ENCODE measurements at places on chromosomes 5 and 9.

- no peak for DNase-seq
Observed at GRCh38 chr9:123358181-123358905, 2.3 kb downstream of the CRB2 start.

DNA sequence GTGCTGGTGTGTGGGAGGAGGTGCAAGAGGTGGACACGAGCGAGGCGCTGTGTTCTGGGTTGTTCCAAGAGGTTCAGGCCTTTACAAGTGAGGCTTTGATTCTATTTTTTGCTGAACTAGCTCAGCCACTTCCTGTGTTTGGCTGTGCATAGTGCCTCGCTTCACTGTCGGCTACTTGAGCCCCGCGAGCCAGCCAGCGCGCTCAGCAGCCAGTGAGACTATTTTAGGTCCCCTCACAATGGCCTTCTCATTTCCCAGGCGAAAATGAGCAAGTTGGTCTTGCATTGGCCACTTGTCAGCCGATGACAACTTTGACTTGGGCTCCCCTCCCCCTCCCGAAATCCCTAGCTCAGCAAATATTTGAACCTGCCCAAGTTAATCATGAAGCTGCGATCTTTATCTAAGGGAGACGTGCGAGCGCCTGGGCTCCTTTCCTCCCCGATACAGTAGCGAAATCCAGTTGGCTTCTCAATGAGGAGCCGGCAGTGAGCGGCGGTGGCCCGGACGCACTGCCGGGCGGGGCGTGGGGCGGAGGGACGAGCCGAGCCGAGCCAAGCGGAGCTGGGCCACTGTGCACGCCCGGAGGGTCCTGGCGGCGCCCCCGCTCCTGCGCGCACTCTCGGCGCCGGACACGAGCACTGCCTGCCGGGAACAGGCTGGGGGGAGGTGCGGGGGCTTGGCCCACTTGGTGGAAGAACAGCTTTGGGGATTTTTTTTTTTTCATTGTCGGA is 72.6 kb downstream of the PIK3R1 start:
- peak; percentile 83 for DNase-seq

DNA sequence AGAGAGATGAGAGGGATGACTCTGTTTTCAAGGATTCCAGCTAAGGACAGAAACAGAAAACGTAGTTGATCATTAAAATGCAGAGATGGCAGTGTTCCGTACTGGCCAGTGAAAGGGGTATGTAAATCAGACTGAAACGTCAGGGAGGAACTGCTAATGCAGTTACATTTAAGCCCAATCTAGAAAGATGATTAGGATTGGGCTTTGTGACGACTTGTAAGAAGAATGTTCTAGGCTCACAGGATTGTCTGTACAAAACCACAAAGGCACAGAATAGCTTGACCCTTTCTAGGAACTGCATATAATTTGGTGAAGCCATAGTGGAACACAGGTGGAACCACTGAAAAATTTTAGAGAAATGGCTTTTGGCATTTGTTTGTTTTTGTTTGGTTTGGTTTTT is 55.6 kb upstream of the TESK1 start:
- peak; percentile 5 for DNase-seq

GRCh38 chr5:53392073-53392472 is 88.4 kb upstream of the FST start:
- no peak for DNase-seq

- peak; percentile 12 for DNase-seq
Observed at GRCh38 chr5:50667023-50667652, 701 bp downstream of the PARP8 start.

- DNase-seq, result no peak
Observed at GRCh38 chr5:1777281-1778137, 22.1 kb downstream of the MRPL36 start.

DNA sequence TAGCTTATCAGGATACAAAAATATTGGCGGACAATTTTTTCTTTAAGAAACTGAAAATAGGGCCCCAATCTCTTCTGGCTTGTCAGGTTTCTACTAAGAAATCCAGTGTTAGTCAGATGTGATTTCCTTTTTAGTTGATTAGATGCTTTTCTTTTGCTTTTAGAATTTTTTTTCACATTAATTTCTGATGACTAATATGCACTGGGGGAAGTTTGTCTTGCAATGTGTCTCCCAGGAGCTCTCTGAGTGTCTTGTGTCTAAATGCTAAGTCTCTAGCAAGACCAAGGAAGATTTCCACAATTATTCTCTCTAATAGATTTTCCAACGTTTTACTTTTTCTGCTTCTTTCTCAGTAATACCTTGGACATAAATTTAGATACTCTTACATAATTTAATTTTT is 559.8 kb upstream of the TYRP1 start:
- no peak for DNase-seq

- DNase-seq, result no peak
Observed at GRCh38 chr9:14741369-14741768, 18.8 kb upstream of the CER1 start.

DNA sequence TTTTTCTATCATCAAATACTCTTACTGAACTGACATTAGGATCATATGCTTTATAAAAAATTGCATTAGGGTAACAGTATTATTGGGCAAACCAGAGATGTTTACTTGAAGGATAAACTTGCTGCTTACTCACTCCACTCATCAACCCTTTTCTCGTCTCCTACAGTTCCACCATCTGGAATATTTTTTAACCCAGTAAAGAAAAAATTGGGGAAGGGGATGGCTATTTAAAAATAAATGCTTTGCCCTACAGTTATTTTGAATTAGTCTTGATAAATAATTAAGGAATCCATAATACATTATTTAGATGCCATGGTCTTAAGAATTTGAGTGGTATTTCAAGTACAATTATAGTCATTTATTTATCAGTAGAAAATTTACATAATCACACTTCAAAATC is 225.8 kb downstream of the MEF2C start:
- no peak for DNase-seq

GRCh38 chr9:134602547-134603362 is 38.8 kb upstream of the COL5A1 start:
- peak; percentile 91 for DNase-seq

GRCh38 chr5:178333821-178334481 is 101.3 kb upstream of the PHYKPL start:
- no peak for DNase-seq

DNA sequence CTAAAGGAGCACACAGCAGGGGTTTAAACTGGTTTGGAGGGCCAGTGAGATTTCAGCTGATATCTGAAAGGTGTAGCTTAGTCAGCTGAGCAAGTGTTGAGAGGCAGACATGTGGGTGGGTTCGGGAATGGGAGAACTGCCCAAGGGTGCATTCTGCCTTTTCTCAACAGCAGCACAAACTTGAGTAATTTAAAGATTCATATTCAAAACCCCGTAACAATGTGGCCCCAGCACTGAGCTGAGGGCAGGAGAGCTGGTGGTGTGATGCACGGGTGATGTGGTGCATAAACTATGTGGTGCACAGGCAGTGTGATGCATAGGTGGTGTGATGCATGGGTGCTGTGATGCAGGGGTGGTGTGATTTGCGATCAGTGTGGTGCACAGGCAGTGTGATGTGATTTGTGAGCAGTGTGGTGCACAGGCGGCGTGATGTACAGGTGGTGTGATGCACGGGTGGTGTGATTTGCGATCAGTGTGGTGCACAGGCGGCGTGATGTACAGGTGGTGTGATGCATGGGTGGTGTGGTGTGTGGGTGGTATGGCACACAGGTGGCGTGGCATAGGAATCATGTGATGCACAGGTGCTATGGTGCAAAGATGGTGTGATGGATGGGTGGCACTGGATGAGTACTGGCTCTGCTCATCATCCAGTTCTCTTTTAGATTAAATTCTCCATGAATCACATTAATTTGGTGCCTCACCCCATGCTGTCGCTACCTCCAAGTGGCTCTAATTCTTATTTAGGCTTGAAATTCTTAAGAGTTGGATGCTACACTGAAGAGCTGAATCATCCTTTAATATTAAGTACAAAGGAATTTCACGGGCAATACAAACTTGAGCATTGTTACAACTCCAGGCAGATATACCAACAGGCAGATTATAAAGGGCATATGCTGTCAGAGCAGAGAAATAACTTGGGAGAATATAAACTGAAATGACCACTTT is 53.6 kb downstream of the DAP start:
- no peak for DNase-seq

- no peak for DNase-seq
Observed at GRCh38 chr5:10527281-10527950, 36.5 kb upstream of the ANKRD33B start.

GRCh38 chr9:87518702-87519335 is 21.2 kb downstream of the DAPK1 start:
- no peak for DNase-seq

GRCh38 chr5:170519549-170519948 is 15.7 kb downstream of the KCNIP1 start:
- no peak for DNase-seq

DNA sequence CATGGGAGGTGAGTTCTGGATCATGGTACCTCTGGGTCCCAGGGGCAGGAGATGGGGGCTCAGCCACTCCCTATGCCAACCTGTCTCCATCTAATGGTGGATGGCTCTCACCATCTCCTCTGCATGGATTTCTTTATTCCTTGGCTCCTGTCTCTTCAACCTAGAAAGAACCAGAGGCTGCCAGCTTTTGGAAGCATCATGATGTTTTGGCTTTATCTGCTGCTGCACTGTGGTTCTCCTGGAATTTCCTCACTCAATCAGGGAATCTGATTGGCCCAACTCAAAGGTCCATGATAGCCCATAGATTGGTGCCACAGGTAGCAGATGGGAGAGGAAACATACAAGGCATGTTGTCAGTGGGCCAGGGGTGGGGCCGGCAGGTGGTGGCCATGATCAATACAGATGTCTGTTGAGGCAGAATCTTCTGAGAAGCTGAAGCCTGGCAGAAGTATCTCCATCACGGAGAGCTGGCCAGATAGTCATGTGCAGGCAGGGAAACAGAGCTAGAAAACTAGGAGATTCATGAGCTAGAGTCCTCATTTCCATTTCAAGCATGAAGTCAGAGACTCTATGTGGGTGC is 158.2 kb downstream of the MACROH2A1 start:
- peak; percentile 58 for DNase-seq

- no peak for DNase-seq
Observed at GRCh38 chr9:134833294-134833880, 47.2 kb upstream of the FCN2 start.

DNA sequence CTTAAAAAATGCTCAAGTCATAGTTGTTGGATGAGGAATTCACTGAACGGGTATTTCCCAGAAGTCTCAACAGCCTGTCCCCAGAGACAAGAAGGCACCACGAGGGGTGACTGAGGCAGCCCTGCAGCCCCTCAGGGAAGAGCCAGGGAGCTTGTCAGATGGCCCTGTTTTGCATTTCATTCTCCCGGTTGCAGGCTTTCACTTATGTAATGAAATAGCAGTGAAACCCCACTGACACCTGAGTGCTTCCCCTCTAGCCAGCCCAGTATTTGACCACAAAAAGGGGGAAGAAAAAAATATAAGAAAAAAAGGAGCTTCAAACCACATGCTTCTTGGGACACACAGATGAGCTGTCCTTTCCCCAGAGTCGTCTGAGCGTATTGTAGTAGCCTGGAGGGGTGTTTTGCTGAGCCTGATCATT is 75.3 kb upstream of the IL12B start:
- DNase-seq, result no peak

DNA sequence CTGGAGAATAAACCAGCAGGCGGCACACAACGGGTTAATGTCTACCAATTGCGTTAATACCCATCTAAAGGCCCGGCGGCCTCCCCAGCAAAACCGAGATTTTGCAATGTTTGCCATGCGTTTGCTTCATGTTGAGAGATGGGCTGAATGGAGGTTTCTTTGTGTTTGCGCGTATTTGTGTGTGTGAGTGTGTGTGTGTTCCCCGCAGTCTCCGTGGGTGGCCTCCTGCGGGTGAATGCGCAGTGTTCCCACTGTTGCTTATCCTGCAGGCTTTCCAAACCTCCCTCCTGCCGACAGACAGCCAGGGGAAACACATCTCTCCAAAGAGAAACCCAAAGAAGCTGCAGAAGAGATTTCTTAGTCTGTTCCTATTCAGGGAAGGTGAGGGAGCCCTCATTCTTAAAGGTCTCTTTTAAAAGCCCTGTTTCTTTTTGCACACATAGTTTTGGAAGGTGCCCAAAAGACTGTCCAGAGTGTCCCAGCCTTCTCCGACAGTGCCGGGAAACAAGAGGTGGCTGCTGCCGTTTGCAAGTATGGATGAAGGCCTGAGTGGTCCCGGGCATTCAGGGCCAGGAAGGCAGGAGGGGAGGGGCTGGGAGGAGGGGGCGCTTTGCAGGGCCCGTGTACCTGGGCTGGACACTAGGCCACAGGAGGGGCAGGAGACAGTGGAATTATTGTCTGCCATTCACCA is 103.8 kb upstream of the ERCC6L2 start:
- no peak for DNase-seq

GRCh38 chr5:3353561-3353960 is 242.1 kb upstream of the IRX1 start:
- no peak for DNase-seq

DNA sequence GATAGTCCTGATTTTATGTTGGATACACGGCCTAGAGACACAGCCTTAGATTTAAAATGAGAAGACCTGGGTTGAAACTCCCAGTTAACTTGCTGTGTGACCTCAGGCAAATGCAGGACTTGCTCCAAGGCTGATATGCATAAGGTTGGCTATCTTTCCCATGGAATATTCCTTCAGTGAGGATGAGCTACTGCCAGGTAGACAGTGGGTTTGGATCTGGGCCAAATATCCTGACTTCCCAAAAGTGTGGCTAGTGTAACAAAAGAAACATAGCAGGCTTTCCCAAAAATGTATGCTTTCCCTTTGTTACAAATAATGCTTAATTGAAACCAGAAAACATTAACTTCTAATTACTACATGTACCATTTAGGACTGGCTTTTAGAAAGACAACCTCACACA is 697 bp upstream of the XPA start:
- no peak for DNase-seq

GRCh38 chr5:72705178-72705577 is 111.3 kb upstream of the TNPO1 start:
- no peak for DNase-seq

DNA sequence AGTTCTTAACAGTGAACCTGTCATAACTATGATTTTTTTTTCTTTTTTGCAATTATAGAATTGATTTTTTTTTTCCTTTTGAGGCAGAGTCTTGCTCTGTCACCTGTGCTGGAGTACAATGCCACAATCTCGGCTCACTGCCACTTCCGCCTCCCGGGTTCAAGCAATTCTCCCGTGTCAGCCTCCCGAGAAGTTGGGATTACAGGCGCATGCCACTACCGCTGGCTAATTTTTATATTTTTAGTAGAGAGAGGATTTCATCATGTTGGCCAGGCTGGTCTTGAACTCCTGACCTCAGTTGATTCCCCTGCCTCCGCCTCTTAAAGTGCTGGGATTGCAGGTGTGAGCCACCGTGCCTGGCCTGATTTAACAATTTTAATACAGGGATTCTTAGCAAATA is 21.4 kb downstream of the UGCG start:
- no peak for DNase-seq

GRCh38 chr5:143142596-143143435 is 260.7 kb downstream of the NR3C1 start:
- DNase-seq, result peak; percentile 50

DNA sequence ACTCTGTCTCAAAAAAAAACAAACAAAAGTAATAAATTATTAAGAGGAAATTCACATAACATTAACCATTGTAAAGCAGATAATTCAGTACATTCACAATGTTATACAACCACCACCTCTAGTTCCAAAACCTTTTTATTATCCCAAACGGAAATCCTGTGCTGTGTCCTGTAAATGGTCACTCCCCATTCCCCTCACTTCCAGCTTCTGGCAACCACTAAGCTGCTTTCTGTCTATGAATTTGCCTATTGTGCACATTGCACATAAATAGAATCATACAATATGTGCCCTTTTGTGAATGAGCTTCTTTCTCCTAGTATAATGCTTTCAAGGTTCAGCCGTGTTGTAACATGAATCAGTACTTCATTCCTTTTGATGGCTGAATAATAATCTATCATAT is 20.8 kb downstream of the C9orf152 start:
- no peak for DNase-seq
